ENCODE measurements at places on chromosomes 2 and 18.

- no peak for DNase-seq
Measured at GRCh38 chr2:178191004-178191508, 3.3 kb upstream of the OSBPL6 start.

GRCh38 chr2:238170386-238171071 lies 11.8 kb downstream of the ERFE start:
- DNase-seq: no peak

DNA sequence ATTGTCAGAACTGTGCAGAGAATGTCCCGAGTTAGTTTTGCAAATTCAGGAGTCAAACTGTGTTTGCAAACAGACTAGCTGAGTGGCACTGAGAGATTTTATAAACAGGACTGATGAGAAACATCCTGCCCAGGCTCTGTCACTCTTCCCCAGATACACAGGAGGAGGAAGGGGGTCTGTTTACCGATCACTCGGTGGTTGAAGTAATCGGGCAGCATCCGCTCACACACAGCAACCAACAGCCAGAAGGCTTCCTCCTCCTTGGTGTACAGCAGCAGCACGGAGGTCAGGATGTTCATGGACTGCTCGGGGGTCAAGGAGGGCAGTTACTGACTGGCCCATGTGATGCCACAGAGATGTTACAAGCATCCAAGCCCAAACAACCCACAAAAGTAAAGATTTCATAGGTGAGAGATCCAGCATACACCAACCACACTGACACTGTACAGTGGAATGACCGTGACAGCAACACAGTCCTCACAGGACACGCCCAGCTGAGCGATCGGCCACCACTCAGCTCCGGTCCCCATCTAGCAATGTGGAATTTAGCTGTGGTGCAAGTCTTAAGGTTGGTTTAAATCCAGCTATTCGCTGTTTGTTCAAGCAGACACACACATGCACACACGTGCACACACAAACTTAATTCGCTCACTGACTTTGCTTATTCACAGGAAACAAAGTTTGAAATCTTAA lies 30.1 kb downstream of the RPL31 start:
- no peak for DNase-seq

DNA sequence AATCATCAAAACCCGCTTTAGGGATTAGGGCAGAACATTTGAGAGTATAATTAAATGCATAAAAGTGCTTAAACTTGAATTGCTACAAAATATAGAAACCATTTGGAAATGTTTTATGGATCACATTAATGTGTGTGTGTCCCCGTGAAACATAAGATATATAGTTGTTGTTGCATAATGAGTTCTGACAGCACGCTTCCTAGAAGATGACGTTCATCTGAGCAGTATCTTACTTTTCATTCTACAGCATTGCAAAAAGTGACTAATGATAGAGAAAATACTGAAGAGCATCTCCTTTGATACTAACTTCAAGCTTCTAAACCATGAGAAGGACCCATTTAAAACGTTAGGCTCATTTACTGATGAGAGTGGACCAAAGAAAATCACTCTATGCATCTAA lies 63.7 kb downstream of the SLC8A1 start:
- no peak for DNase-seq

DNA sequence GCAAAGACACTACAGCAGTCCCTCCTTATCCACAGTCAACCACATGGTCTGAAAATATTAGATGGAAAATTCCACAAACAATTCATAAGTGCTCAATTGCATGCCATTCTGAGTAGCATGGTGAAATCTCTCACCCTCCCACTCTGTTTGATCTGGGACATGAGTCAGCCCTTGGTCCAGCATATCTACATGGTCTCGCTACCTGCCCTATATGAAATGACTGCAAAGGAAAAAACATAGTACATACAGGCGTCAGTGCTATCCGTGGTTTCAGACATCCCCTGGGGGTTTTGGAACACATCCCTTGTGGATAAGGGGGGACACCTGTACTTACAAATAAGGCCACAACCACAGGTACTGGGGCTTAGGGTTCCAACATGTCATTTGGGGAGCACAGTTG lies 73.7 kb downstream of the CABLES1 start:
- DNase-seq: no peak

GRCh38 chr2:118118479-118118878 lies 30.2 kb downstream of the INSIG2 start:
- no peak for DNase-seq

DNA sequence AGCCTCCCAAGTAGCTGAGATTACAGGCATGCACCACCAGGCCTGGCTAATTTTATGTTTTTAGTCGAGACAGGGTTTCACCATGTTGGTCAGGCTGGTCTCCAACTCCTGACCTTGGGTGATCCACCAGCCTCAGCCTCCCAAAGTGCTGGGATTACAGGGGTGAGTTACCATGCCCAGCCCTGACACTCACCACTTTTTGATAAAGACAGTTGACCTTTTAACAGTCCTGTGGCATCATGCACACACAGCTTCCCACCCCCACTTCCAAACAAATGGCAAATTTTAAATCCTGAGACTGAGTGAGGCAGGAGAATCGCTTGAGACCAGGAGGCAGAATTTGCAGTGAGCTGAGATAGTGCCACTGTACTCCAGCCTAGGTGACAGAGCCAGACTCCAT lies 6.2 kb upstream of the DNAJB2 start:
- DNase-seq: no peak

DNA sequence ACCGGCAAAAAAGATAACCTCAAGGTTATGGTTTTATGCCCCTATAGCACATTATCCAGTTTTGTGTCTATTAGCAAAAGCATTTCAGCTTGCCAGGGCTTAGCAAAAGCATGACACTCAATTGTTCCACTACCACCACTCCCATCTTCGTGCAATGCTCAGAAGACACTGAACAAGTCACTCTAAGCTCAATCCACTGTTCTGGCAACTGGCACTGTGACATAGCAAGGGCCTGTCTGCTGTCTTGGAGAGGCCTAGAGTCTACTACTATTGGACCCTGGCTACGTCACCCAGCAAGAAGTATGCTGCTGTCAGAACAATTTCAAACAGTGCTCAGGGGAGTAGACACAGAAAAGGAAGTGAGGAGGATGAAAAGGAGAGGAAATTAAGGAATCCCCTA lies 103.5 kb upstream of the PPP1CB start:
- DNase-seq: no peak

- DNase-seq: no peak
Measured at GRCh38 chr18:41482501-41482900, 472.5 kb upstream of the PIK3C3 start.

GRCh38 chr2:36371928-36372391 lies 16.4 kb downstream of the CRIM1 start:
- no peak for DNase-seq

- DNase-seq: no peak
Measured at GRCh38 chr2:67502346-67503065, 105.4 kb downstream of the ETAA1 start.

- DNase-seq: no peak
Measured at GRCh38 chr2:8486141-8486540, 195.7 kb upstream of the ID2 start.

DNA sequence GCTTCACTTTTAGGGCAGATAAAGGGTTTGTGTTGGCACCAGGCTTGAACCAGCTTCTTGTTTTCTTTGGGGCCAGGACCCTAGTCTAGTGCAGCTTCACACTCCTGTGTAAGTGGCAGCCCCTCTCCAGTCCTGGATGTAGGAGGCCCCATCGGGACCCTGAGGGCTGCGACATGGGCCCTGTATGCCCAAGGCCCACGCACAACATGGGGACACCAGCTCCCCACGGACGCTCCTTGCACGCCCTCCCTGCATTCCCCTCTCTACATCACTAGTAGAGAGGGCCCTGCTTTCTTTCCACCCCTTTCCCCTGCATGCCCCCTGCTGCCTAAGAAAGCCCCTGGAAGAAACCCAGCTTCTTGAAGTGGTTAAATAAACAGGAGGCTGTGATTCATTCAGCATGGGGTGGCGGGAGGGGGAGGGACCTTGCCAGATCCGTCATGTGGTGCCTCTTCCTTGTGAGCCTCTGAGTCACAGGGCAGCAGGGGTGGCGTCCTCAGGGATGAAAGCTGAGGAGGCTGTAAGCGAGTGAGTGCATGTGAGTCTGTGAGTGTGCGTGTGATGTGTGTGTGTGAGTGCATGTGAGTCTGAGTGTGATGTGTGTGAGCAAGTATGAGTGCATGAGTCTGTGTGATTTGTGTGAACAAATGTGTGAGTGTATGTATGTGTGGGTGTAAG lies 42.5 kb downstream of the COPS8 start:
- DNase-seq: no peak

GRCh38 chr18:55012008-55012407 lies 52.7 kb upstream of the CCDC68 start:
- DNase-seq: no peak

DNA sequence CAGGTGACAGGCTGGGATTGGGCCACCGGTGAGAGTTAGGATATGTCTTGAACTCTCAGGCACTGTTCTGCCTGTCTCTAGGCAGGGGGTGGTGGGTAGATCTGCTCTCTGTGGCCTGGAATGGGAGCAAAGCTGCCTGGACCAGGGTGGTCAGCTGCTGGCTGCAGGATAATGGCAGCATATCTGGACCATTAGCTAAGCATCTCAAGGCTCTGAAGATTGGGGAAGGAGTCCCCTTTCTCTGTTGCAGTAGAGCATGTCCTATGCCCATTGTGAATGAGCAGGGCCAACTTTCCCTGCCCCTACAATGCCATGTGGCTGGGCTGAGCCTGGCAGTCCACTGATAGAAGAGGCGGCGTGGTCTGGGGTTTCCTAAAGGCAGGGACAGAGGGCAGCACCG lies 34.6 kb downstream of the LOXHD1 start:
- DNase-seq: no peak

- DNase-seq: no peak
Measured at GRCh38 chr18:8754995-8755960, 49.9 kb downstream of the MTCL1 start.

DNA sequence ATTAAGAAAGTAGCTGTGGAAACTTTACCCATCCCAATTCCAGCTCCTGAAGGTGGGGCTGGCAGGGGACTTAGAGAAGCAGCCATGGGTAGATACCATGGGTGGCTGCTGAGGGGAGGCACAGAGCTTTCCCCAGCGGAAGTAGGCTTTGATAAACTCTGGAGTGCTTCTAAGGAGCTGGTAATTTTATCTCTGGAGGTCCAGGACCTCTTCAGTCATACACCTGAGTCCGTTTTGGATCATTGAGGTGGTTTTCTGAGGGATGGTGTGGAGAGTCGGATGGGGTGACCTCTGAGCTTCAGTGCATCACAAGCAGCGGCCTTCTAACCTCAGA lies 36.7 kb upstream of the BMP10 start:
- no peak for DNase-seq
